ENCODE measurements at places on chromosomes 12 and 14.

DNA sequence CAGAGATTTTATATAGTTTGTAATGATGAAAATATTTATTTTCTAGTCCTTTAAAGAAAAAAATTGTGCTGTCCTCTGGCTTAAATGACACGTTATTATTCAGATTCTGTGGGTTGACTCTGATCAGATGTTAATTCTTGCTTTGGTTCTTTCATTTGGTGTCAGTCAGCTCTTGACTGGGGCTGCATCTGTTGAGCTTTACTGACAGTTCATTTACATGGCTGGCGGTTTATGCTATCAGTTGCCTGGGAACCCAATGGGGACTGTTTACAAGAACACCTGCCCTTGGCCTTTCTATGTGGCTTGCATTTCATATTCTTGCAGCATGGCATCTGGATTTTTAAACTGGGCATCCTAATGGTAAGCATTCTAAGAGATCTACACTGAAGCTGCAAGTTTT, 667.1 kb upstream of the FBXO33 start:
- DNase-seq, result no peak

- no peak for DNase-seq
These were observed 123.6 kb upstream of the SLC16A7 start for GRCh38 chr12:59472273-59472672.

GRCh38 chr12:89355243-89356068, 3.2 kb upstream of the DUSP6 start:
- DNase-seq, result no peak

- no peak for DNase-seq
These were observed 3.2 kb downstream of the USP44 start for GRCh38 chr12:95548056-95548538.

- no peak for DNase-seq
These were observed 23.8 kb downstream of the AACS start for GRCh38 chr12:125089083-125089482.

DNA sequence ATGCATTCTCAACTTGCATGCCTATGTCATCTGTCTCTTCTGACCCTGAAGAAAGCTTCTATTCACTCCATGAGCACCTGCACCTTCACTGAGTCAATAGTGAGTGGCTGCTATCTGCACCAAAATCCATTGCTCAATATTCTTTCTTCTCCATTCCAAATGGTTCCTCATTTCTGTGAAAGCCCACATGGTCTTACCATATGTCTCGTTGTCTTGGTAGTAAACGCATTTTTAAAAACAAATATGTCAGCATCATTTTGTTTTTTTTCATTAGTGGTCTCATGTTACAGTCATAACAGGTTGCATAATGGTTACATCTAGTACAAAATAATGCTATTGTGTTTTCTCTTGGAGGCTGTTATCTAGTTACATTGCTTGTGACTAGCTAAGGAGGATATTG, 106.9 kb upstream of the CPM start:
- DNase-seq, result no peak

- no peak for DNase-seq
These were observed 236.1 kb upstream of the PLEKHG7 start for GRCh38 chr12:92466391-92467305.

GRCh38 chr14:85599939-85600338, 70.0 kb downstream of the FLRT2 start:
- DNase-seq, result no peak

GRCh38 chr14:87745507-87746118, 247.4 kb downstream of the GALC start:
- no peak for DNase-seq

DNA sequence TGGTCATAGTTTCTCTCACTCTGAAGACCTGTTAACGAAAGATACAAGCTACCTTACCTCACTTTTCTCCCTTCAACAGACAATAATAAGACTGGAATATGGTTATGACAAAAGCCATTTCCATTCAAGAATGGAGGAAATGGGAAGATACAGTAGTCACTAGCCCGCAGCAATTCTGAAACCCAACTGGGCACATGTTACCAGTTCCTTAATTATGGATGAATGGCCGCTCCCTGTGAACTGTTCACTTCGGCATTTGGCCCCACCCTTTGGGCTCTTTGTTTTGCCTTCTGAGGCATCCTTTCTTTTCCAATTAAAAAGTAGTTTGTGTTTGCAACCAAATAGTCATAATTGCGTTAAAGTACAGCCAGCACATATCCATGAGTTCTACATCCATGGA, 19.0 kb downstream of the TRHDE start:
- DNase-seq, result no peak

DNA sequence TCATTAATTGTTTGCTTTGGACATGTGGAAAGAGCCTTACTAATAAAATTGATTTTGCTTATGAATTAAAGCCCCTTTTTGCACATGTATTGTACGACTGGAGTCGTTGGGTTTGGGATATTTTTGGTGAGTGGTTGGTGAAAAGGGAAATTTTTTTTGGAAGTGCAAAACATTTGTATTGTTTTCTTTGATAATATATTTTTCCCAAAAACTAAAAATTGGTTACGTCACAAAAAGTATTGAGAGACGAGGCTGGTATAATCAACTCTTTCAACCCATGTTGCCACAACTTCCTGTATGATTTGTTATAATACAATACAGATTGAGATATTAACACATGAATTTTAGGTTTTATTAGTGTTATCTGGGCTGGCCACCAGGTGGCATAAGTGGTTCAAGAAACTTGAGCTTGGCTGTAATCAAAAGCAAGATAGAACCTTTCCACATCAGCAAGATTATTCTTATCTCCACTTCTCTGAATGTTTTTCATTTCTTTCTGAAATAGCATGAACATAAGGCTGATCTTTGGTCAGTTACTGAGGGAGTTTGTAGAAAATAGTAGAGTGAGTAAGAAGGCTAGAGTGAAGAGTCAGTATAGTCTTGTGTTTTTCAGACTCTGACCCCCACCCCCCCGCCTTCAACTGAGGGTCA, 8.7 kb downstream of the NGDN start:
- no peak for DNase-seq

DNA sequence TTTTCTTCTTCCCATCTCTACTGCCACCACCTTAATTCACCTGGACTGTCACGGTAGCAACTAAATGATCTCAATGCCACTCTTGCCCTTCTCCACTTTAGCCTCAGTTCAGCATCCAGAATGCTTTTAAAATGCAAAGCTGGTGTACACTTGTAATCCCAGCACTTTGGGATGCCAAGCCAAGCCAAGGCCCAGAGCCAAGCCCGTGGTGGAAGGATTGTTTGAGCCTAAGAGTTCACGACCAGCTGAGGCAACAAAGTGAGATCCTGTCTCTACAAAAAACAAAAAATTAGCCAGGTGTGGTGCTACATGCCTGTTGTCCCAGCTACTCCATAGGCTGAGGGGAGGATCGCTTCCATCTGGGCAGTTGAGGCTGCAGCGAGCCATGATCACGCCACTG, 5.9 kb downstream of the CIPC start:
- no peak for DNase-seq

GRCh38 chr14:32434880-32435279, 105.8 kb downstream of the AKAP6 start:
- DNase-seq, result no peak

DNA sequence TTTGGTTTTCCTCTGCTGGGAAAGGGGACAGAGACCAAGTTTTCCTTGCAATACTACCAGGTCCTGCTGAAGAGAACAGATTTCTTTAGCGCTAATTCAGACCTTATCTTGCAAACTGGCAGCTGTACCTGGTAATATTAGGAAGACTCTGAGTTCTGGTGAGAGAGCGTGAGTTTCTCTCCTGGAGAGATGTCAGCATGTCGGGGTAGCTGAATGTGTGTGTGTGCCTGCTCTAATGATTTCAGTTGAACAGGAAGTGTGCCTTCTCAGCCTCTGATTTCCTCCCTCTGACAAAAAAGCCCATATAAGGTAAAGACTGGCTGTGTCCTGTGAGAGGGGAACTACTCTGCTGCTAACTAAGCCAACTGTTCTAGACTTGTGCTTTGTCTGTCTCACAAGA, 10.3 kb upstream of the ERP27 start:
- DNase-seq, result no peak

DNA sequence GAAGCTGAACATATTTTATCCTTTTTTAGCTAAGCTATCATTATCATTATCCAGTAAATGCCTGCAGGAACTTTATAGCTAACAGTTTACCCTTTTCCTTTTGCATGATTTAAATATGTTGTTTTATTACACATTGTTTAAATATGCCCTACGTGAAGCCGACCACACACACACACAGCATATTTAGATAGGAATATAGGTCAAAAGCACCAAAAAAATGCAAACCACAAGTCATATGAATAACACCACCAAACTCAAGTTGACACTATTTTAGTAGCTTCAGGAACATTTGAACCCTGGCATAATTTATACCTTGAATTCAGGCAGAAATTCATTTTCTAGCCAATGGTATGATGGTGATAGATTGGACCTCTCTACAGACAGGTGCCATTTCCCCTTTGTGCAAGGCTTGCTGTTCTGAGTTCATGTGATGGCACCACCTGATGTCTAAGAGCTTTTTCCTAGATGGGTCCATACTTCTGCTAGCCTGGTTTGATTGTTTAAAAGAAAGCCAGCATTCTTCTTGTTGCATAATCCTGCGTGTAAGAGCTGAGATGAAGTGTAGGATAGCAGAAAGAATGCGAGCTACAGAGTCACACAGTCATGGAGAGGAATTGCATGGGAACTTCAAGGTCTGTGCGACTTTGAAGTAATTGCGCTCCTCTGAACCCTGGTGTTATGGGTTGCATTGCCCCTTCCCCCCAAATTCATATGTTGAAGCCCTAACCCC, 454.8 kb upstream of the SOX5 start:
- DNase-seq, result no peak

- DNase-seq, result no peak
These were observed 1.5 kb downstream of the SLC7A8 start for GRCh38 chr14:23181946-23182345.

DNA sequence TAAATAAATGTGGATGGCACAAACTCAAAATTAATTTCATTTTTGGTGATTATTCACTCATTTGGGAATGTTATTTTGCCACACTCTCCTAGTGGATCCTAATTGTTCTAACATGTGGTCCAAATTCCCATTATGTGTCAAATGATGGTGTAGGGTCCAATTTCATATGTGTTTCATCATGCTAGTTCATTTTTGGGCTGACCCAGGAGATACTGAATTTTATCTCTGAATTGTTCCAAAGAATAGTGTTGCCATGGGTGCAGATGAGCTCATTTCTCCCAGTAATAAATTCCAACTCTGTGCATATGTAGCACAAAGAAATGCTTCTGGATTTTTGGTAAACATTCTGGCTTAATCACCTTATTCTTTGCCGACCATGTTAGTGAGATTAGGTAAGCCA, 23.5 kb upstream of the SEL1L start:
- DNase-seq, result no peak

DNA sequence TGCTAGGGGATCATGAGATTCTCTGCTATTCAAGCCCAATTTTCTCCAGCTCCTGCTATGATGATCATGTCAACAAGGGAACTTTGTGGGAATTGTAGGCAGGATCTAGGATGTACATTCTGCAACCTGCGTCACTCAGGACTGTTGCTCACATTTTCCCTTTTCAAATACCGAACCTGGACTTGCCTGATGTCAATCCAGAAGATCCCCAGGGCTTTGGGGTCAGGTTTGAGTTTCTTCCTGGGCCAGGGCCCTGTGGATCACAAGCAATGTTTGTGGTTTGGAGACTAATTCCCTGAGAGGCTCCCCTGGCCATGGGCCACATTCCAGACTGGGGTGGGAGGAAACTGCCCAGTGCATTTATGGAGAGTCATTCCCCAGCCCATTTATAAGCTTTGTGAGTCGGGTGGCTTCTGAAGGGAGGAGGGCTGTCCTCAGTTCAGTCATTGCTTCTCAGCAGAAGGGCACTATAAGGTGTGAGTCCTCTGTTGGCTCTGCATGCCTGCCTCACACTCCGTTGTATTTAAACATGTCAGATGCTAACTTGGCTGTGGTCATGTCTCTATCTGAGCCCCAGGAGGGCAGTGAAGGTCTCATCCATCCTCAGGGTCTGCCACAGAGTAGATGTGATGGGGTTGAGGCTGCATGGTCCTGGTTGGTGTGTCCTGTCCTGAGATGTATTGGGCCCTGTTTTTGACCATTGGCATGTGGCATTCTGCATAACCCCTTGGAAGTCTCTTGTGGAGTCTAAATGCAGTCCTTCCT, 6.5 kb downstream of the KRT86 start:
- DNase-seq, result no peak

GRCh38 chr12:43213608-43214007, 338.4 kb downstream of the ADAMTS20 start:
- no peak for DNase-seq

- DNase-seq, result no peak
These were observed 4.0 kb upstream of the PRMT8 start for GRCh38 chr12:3487027-3487426.

DNA sequence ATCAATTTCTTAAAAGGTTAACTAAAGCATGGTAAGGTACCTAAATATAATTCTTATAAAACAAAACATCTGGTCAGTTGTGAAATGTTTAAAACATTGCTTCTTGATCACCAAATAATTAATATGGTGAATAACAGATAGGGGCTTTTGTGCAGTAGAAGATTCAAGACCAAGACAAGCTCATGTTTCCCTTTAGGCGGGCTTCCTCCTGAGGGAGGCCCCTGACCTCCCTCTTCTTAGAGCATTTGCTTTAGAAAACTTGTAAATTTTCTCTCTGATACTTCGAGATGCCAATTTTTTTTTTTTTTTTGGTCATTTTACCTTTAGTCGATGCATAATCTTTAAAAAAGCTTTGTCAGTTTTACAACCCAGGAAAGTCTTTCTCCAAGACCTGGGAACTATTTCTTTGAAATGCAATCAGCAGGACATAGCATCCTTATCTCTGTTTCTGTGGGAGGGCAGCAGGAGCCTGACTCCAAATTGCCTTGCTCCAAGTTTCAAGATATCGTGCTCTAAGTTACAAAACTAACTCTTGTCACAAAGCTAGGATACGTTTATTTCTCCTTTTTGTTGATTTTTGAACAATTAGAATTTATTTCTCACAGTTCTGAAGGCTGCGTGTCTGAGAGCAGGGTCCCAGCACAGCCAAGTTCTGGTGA, 66.6 kb upstream of the BICD1 start:
- no peak for DNase-seq

DNA sequence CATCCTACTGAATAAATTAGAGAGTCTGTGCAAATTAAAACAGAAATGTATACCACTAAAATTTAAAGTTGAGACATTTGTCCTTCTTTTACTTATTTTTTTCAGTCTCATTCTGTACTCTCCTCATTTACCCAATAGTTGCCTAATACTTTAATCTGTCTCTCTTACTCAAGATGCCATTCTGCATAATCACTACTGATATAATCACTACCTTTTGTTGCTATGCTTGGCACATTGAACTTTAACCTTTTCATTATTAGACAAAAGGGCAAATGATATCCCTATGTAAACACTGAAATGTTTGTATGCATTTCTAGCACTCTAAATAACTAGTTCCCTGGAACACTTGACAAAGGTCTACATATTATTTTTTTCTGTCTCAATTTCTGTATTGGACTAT, 1108.3 kb upstream of the FLRT2 start:
- no peak for DNase-seq

DNA sequence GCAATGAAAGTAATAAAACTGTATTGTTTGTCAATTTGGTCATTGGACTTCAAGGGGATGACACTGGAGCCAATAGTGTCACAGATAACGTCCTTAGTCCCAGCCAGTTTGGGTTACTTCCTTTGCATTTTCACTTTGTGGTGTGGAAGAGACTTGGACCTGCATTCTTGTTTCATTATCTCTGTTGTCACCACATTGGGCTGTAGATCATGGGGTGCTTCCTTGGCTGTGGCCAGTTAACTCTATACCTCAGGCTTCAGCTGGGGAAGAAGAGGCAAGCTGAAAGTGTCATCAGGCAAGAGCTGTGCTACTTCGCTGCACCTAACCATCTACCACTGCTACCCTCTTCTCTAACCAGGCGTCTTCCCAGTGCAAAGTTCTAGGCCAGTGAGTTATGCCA, 15.1 kb upstream of the CISTR start:
- DNase-seq, result no peak

GRCh38 chr12:62264706-62265105, 4.5 kb downstream of the USP15 start:
- DNase-seq, result no peak
